ENCODE measurements at places on chromosomes 2 and 18. TPM values are rescaled to one million over a fixed set of nuclear protein-coding genes. Genes with fewer than 3 reads are reported as not detected.
A peak's percentile ranks its signal among the peaks of the same experiment; 100 is the strongest.

The GRB14 gene
- 7.6 TPM for total RNA-seq

The EPB41L3 gene
- 14.3 TPM for total RNA-seq

DNA sequence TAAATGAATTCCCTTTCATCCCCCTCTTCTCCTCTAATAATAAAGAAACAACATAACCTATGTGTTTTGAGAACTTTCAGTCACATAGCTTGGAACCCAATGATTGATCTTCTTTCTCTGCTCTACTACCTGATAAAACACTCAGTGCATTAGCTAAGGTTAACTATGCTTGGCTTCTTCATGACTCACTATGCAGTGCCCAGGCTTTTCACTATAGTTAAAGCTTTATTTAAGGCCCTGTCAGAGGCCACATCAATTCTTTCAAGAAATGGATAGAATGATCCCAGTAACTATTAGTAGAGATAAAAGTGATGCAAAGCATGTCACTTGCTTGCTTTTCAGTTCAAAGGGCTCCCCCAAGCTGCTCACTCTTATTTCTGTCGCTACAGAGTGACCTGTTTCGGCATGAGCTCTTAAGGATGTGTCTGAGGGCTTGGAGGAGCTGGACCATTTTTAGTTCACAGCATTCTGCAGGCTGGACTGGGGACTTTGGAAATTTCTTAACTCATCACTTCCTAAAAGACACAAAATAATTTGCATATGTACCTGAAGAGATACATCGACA is 384.0 kb downstream of the LRRTM1 start:
- H3K27ac ChIP-seq, result no peak overlapping the region
- no peak for DNase-seq
- no peak overlapping the region for H3K4me3 ChIP-seq
- no peaks in the 10 kb centered on the region for H3K27me3 ChIP-seq
- H3K4me1 ChIP-seq, result peaks cover 2% of the 10 kb centered on the region

The TMEM198 gene
- 8.8 TPM for total RNA-seq

GRCh38 chr18:42072407-42072806 is 117.4 kb downstream of the PIK3C3 start:
- DNase-seq, result no peak
- H3K27ac ChIP-seq, result no peak overlapping the region
- H3K4me3 ChIP-seq, result no peak overlapping the region
- H3K27me3 ChIP-seq, result no peaks in the 10 kb centered on the region
- H3K4me1 ChIP-seq, result no peaks in the 10 kb centered on the region

GRCh38 chr2:239792405-239793084 is 232.6 kb downstream of the NDUFA10 start:
- H3K27me3 ChIP-seq, result no peaks in the 10 kb centered on the region
- DNase-seq, result peak; percentile 16
- H3K4me1 ChIP-seq, result no peaks in the 10 kb centered on the region
- H3K4me3 ChIP-seq, result no peak overlapping the region
- no peak overlapping the region for H3K27ac ChIP-seq

DNA sequence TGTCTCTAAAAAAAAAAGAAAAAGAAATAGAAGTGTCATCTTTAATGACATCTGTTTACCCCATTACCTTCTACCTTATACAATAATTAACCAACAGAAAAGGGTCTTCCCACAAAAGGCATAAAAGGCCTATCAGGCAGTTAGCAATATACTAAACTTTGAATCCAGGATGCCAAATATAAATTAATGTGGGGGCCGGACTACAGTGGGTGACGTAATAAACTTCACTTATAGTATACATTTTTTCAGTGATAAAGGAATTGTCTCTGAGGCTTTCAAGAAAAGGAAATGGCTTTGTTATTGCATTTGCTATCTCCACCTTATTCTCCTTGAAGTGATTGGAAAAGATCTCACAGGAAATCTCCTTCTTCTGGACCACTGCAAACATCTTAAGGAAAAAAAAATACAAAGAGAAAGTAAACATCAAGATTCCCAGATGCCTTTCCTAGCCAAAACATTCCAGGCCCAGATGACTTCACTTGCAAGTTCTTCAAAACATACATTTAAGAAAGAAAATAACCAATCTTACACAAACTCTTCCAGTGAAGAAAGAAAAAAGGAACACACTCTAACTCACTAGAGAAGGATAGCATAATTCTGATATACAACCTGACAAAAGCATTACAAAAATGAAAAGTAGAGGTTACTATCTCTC is 126.2 kb upstream of the CAB39 start:
- DNase-seq, result no peak
- no peaks in the 10 kb centered on the region for H3K4me1 ChIP-seq
- no peaks in the 10 kb centered on the region for H3K36me3 ChIP-seq
- no peak overlapping the region for H3K27ac ChIP-seq
- H3K27me3 ChIP-seq, result no peaks in the 10 kb centered on the region

DNA sequence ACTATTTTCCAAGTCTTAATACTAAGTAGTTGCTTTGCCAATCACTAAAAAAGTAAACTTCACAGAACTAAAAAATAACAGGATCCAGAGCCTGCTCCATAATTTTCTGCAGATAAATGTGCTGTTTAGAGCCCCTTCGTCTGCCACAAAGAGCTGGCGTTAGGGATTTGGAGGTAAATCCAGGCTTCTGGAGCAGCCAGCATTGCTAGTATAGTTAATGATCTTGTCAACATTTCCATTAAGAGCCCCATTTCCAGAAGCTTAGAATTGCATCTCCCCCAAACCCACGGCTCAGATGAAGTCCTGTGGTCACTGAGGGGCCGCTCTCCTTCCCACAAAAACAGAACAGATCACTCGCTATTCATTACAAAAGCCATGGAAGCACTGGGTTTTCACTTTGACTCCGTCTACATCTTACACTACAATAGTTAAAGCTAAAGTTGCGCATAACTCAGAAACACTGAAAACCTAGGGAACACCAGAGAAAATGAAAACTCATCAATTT is 41.9 kb downstream of the ZNF516 start:
- H3K4me3 ChIP-seq, result no peak overlapping the region
- peaks cover 2% of the 10 kb centered on the region for H3K4me1 ChIP-seq
- H3K27me3 ChIP-seq, result no peaks in the 10 kb centered on the region
- H3K36me3 ChIP-seq, result no peaks in the 10 kb centered on the region

DNA sequence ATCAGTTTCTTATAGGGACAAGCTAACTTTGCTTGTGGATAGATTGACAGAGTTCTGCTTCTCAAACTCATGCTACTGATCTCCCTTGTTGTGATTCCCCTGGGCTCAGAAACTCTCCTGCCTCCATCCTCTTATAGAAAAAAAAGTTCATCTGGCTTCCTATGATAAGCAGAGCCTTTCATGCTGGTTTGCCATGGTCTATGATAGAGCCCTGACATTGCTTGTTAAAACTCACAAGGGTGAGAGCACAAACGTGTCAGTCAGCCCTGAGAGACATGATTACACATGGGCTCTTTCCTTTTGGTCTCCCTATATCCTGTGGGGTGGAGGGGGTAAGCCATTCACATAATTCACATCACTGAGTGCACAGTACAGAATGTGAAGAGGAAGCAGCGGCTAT is 121.8 kb downstream of the TDRD15 start:
- DNase-seq, result no peak
- H3K27me3 ChIP-seq, result no peaks in the 10 kb centered on the region
- H3K27ac ChIP-seq, result no peak overlapping the region
- no peak overlapping the region for H3K4me3 ChIP-seq

- H3K27me3 ChIP-seq, result no peaks in the 10 kb centered on the region
- no peaks in the 10 kb centered on the region for H3K4me1 ChIP-seq
- no peak for DNase-seq
- no peak overlapping the region for H3K4me3 ChIP-seq
- no peak overlapping the region for H3K27ac ChIP-seq
These were observed 74.8 kb downstream of the SEMA4F start for GRCh38 chr2:74728842-74729241.

- no peaks in the 10 kb centered on the region for H3K36me3 ChIP-seq
- H3K27me3 ChIP-seq, result no peaks in the 10 kb centered on the region
- H3K4me1 ChIP-seq, result no peaks in the 10 kb centered on the region
- no peak overlapping the region for H3K4me3 ChIP-seq
- DNase-seq, result no peak
These were observed 49.5 kb upstream of the LRATD1 start for GRCh38 chr2:14583059-14583458.

DNA sequence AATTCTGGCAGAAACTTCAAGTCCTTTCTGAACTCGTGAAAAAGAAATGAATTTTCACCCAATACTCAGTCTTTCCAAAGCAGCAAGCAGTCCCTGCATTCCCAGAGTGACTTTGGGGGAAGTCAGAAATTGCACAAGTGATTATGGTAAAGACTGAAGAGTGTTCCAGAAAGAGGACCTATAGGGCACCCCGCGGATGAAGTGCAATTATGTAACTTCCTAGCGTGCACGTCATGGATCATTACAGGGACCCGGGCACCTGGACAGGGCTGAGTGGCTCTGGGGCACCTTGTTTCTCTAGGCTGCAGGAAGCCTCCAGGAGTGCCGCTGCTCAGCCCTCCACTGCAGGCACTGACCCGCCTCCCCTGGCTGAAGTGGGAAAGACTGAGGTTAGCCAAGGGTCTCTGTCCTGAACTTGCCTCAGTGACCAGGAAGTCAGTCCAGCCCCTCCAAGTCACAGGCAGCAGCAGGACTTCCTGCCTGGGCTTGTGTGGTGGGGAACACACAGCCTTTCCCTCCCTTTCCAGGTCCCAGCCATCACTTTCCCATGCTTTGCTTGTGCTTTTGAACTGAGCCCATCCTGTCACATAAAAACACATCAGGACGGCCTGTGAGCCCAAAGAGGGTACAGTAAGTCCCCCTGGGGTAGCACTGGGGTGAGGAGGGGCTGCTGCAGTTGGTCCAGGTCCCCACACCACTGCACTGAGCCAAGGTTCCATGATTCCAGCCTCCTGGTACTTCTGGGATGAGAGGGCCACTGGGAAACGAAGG is 19.8 kb downstream of the TMEM185B start:
- H3K36me3 ChIP-seq, result peaks cover 3% of the 10 kb centered on the region
- no peak overlapping the region for H3K27ac ChIP-seq
- no peaks in the 10 kb centered on the region for H3K27me3 ChIP-seq
- peak; percentile 30 for DNase-seq
- no peak overlapping the region for H3K4me3 ChIP-seq

The GAL3ST2 gene
- total RNA-seq, result 0.37 TPM

The APCDD1 gene
- 1.8 TPM for total RNA-seq

- H3K27me3 ChIP-seq, result no peaks in the 10 kb centered on the region
- H3K36me3 ChIP-seq, result peaks cover 2% of the 10 kb centered on the region
- H3K27ac ChIP-seq, result no peak overlapping the region
- no peak overlapping the region for H3K4me3 ChIP-seq
These were observed 14.4 kb upstream of the E2F6 start for GRCh38 chr2:11480406-11480805.

The RFTN2 gene
- total RNA-seq, result 0.28 TPM

GRCh38 chr2:169023161-169023560 is 8.0 kb downstream of the ABCB11 start:
- no peaks in the 10 kb centered on the region for H3K27me3 ChIP-seq
- DNase-seq, result no peak
- H3K27ac ChIP-seq, result no peak overlapping the region
- no peak overlapping the region for H3K4me3 ChIP-seq
- H3K4me1 ChIP-seq, result no peaks in the 10 kb centered on the region

The OLA1 gene
- total RNA-seq, result 133 TPM

DNA sequence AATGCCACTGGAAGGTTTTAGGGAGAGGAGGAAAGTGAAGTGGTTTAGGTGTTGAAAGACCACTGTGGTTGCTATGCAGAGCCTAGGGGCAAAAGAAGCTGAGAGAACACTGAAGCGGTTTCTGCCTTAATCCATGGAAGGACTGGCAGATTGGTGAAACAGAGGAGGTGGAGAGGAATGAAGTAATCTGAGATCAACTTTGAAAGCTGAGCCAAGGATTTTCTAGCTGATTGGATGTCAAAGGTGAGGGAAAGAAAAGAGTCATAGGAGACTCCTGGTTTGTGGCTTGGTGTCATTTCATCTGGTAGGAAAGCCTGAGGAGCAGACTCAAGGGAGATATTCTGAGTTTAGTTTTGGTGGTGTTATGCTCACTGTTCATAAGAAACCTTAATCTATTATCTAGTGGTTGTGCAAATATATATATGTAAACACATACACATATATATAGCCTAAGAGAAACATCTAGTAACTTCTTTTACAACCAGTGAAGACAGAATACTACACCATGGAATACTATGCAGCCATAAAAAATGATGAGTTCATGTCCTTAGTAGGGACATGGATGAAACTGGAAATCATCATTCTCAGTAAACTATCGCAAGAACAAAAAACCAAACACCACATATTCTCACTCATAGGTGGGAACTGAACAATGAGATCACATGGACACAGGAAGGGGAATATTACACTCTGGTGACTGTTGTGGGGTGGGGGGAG is 134.1 kb upstream of the CREB1 start:
- no peaks in the 10 kb centered on the region for H3K4me1 ChIP-seq
- H3K27ac ChIP-seq, result no peak overlapping the region
- no peak overlapping the region for H3K4me3 ChIP-seq
- H3K27me3 ChIP-seq, result no peaks in the 10 kb centered on the region

The MYO3B gene
- 0.63 TPM for total RNA-seq

DNA sequence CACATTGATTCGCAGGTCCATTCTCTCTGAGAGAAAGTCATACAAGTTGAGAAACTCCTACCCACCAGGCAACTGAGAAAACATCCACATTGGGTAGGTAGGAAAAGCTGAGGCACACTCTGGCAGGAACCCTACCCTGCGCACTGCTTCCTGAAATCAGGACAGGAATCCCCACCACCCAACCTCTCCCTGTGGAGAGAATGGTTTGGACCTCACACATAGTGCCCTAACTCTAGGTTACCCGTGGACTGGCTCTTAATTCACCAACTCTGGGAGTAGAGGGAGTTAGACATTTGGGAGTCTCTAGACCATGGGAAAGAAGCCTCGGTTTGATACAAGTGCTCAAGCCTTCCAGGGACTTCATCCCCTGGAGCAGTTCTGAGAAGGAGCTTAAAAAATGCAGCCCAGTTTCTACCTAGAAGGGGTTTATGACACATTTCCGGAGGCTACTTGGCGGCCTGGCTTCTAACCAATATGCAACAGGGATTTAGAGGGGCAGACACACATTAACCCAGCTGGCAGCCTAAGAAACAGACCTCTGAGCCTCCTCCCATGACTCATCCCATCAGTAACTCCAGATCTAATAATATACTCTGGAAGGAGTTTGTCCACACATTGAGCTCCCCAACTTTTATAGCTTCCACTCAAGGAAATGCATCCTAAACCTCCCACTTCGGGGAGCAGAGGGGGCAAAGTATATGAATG is 136.7 kb downstream of the EML6 start:
- no peak for DNase-seq
- H3K27me3 ChIP-seq, result no peaks in the 10 kb centered on the region
- H3K4me3 ChIP-seq, result no peak overlapping the region
- no peak overlapping the region for H3K27ac ChIP-seq
- H3K36me3 ChIP-seq, result no peaks in the 10 kb centered on the region
- H3K4me1 ChIP-seq, result no peaks in the 10 kb centered on the region

GRCh38 chr2:38578832-38579231 is 23.9 kb downstream of the HNRNPLL start:
- no peak overlapping the region for H3K27ac ChIP-seq
- H3K36me3 ChIP-seq, result peaks cover 62% of the 10 kb centered on the region

DNA sequence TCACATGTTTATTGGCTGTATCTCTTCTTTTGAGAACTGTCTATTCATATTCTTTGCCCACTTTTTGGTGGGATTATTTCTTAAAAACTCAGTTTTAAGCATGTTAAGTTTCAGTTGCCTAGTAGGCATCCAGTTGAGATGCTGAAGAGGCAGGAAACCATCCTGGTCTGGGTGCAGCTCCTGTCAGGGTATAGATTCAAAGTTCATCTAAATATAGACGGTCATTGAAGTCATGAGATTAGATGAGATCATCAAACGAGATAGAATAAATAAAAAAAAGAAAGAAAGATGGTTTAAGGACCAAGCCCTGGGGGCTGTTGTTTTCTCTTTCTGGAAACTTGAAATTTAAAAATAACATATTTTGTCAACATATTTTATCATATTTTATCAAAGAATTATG is 9.2 kb upstream of the DNAH7 start:
- H3K27me3 ChIP-seq, result no peaks in the 10 kb centered on the region
- H3K36me3 ChIP-seq, result peaks cover 10% of the 10 kb centered on the region
- H3K4me1 ChIP-seq, result no peaks in the 10 kb centered on the region
- H3K4me3 ChIP-seq, result no peak overlapping the region
- no peak for DNase-seq
